RCC 7860 (cell line): ENCODE measurements at places on chromosomes 7 and 10.

GRCh38 chr7:24510759-24511158 lies 62.5 kb upstream of the PALS2 start:
- no peak for DNase-seq

GRCh38 chr10:82801289-82801688 lies 926.3 kb downstream of the NRG3 start:
- peak; percentile 13 for DNase-seq

DNA sequence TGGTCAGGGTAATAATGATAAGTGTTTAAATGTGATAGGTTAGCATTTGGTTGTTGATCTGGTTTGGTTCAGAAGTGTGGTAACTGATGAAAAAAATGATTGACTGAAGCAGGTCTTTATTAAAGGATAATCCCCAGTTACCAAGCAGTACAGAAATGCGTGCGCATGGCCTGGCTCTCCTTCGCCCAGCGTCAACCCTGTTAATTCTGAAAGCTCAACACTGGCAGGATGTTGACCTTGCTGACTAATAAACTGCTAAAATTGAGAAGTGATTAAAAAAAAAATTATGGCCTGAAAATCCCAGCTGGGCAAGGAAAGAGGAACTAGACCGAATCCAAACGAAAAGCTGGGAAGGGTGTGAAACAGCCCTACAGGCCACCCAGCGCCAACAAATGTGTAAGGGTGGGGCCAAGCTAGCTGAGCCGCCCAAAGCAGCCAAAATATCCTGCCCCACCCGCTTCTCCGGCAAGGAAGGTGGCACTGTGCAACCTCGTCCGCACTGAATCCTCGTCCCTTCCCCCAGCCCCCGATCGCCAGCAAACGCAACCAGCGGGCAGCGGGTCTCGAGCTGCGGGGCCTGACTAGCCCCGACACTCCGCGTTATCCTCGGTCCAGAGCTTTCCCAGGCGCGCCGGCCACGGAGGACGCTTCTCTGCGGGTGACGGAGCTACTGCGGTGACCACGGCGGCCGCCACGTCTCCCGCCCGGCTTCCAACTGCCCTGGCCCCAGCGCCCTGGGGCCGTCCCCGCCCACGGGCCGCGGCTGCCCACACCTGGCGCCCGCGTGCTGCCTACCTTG lies 561 bp downstream of the SHTN1 start:
- DNase-seq: peak; percentile 50

DNA sequence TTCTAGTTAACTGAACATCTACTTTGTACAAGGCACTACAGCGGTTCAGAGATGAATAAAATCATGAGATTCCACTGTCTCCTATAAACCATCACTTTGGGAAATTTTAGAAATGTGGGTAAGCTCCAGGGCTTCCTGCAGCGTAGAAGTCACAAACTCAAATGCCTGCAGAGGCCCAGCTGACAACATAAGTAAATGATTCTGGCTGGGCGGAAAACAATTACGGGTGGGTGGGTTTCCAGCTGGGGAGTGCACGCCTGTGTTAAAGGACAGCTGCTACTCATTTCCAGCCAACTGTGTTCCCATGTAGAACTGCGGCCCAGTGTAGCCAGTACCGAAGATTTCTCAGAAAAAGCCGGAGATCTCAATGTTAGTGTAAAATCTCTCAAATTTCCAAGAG lies 69.5 kb upstream of the ATRNL1 start:
- DNase-seq: no peak

GRCh38 chr7:108004220-108005142 lies 1.5 kb upstream of the LAMB1 start:
- peak; percentile 99 for DNase-seq

- DNase-seq: peak; percentile 44
Observed at GRCh38 chr10:84375011-84375410, 46.6 kb downstream of the CCSER2 start.

DNA sequence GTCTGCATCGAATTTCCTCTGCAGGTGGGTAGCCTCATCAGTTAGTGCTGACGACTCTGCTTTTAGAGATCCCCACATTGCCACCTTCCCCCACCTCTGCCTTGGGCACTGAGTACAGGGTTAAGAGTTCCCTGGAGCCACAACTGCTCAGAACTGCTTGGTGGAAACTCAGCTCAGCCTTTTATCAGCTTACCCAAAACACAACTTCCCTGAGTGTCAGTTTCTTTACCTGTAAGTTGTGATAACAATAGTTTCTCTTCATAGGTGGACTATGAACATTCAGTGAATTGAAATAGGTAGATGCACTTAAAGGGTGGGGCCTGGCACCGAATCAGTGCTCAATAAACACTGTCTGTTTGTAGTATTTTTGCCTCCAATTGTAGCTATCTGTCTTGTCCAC lies 11.3 kb downstream of the ASB13 start:
- no peak for DNase-seq

GRCh38 chr10:121188005-121188404 lies 336.8 kb downstream of the WDR11 start:
- no peak for DNase-seq

GRCh38 chr10:20185116-20185515 lies 368.9 kb downstream of the PLXDC2 start:
- no peak for DNase-seq

DNA sequence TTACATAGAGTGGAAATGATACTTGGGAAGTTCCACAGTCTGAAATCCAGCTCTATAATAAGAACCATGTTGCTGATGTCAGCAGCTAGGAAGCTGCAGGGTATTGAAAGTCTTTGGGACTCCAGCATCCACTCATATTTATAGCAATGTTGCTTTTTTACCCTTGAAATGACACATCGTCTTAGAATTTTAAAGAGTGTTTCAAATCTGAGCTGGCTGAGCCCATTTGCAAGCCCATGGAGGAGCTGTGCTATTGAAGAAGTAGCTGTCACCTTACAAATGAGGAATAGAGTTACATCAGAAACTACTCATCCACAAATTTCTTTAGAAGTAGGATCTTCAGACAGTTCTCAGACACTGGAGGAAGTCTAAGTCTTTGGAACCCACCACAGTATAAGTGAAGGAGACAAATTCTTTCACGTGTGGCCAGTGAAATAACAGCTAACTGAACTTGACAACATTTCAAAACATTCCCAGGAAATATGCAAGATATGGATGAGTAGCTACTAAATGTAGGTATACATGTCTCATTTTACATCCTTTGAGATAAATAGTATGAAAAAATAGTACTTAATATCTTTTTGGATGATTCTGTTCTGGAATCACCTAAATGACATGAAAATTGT lies 203.6 kb downstream of the ZNF365 start:
- DNase-seq: peak; percentile 82

GRCh38 chr10:25547382-25547781 lies 372.6 kb downstream of the GPR158 start:
- DNase-seq: no peak

GRCh38 chr10:22723343-22723779 lies 9.0 kb upstream of the PIP4K2A start:
- no peak for DNase-seq

DNA sequence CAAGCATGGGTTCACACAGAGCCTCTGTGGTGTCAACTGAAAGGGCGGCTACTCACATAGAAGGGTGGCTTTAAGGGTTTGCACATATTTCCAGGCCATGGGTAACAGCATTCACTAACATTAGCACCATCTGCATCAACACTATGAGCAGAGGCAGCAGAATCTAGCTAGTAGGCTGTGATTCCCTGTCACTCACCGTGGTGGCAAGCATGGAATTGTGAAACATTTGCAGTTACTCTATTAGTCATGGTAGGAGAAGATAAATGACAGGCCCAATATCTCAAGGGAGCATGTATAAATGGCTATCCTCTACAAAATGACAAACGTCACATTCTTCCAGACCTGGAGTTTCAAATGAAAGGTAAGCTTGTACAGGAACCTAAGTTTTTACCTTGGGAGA lies 32.2 kb upstream of the CUBN start:
- no peak for DNase-seq

DNA sequence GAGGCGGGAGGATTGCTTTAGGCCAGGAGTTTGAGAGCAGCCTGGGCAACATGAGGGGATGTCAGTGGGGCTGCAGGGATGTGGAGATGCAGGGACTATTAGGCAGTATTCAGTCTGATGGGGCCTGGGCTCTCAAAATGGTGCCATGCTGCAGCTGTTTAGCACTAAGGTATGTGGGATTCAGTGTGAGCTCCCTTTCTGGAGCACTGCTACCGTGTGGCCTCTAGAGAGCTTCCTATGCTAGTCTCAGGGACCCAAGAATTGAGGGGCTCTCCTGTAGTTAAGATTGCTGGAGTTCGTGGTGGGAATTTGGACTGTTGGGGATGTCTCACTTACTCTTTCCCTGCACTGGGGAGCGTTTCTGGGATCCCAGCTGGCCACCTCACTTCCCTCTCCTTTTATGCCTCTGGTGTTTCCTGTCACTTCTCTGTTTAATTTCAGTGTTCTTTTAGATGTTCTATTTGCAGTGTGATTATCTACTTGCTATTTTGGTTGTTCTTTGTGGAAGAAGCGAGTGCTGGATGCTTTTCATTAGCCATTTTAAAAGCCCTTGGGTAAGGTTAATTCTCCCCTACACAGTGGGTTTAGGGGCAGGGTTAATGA lies 23.4 kb downstream of the LSMEM1 start:
- DNase-seq: no peak

DNA sequence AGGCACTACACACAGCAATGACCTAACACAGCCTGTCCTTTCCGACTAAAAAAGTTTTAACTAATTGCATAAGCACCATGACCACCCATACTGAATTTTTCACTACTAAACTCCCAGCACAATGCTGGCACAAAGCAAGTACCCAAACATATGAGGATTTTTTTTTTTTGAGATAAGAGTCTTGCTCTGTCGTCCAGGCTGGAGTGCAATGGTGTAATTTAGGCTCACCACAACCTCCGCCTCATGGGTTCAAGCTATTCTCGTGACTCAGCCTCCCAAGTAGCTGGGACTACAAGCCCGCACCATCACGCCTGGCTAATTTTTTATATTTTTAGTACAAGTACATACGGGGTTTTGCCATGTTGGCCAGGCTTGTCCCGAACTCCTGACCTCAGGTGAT lies 5.1 kb downstream of the UBE2H start:
- DNase-seq: peak; percentile 83

DNA sequence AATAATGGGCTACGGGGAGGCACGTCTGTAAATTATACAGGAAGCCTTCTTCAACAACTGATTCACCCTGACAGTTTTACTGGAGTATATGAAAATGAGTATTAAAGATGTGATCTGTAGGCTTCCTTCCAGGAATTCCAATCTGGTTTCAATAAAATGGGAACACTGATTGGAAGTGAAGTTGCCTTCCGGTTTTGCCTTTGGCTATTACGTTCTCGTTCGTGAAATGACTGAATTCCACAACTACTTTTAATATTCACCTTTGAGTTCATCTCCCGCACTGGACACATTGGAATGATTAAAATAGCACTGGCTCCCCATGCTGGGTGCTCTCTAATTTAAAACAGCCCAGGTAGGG lies 350.1 kb upstream of the MKI67 start:
- DNase-seq: no peak

DNA sequence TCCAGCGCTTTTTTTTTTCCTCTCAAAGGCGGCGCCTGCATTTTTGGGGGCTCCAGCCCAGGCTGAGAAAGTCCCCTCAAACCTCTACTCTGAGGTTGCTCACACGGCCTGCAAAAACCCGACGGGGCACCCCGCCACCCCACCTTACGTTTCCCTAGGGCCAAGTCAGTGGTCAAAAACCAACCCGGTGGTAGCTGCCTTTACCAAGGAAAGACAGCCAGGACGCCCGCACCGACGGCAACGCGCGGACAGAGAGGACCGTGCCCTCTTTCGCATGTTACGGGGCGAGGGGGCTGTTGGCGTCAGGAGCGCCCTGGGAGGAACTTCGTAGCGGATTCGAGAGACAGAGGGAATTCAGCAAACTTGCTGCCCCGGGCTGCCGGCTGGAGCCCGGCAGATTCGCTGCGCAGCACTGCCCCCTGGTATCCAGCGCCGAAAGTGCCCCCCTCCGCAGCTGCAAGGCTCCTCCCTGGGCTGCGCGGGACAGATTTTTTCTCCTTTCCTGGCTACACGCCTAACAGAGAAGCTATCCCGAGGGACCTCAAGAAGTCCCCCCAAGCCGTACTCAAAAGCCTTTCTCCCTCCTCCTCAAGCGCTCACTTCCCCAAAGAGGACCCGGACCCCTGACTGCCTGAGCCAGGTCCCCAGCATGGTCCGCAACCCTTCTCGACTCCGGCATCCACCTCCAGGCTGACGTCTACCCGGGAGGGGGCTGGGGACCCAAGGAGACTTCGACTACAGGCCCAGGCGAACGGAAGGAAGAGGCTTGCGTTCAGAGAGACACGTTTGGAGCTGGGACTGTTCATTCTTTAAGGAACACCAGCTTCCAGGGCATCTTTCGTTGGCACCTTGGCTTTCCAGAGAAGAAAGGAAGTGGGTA lies 27.7 kb upstream of the VAX1 start:
- DNase-seq: no peak

DNA sequence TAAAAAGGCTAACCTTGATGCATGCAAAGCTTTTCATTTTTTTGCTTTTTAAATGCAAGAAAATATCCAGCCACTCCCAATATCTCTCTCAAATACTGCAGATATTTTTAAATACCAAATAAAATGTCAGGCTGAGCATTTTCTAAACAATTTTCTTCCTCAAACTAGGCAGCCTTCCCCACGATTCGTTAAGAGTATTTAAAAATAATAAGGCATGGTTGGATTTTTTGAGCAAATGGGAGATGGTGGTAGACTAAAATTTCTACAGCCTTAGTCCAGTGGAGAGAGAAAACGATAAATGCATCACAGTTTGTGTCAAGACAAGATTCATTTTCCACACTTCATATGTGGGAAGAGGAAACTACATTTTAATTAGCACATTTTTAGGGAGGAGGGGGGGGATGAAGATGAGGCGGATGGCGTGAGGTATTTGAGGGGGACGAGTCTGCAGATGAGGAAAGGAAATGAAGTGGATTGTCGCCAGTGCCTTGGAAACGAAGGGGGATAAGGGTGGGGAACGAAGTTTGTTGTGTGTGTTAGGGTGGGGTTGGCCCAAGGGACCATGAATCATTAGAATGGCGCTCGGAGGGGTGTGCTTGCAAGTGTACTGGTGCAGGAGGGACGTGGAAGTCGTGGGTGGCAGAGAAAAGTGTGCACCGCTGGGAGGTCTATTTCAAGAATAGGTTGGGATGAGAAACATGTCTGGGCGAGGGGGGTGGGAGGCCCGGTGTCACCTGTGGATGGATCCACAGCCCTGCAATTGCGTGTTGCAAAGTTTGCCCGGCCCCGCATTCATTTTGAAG lies 1.2 kb upstream of the ADD3 start:
- DNase-seq: peak; percentile 34

GRCh38 chr7:1520539-1521234 lies 9.8 kb upstream of the MAFK start:
- DNase-seq: peak; percentile 36

DNA sequence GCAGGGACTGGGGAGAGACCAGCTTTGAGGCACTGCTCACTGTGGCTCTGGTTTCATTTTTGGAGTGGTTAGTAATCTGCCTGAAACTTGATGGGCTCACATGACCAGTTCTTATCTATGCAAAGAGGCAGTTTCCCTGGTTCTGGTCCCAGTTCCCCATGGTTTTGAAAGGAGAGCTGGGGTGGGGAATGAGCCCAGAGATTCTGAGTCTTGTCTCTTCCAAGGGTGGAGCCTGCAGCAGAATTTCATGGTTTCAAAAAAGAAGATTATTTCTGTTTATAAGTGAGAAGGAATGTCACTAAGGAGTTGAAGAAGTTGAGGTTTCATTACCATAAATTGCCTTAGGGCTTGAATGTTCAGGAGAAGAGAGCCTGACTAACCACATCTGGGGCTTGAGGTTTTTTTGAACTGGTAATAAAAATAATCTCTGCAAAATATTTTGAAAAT lies 190.2 kb upstream of the HABP2 start:
- DNase-seq: no peak

- DNase-seq: no peak
Observed at GRCh38 chr10:133422223-133422806, 2.1 kb downstream of the SPRN start.
